HAP-1 (cell line): ENCODE measurements at places on chromosomes 1 and 21.

DNA sequence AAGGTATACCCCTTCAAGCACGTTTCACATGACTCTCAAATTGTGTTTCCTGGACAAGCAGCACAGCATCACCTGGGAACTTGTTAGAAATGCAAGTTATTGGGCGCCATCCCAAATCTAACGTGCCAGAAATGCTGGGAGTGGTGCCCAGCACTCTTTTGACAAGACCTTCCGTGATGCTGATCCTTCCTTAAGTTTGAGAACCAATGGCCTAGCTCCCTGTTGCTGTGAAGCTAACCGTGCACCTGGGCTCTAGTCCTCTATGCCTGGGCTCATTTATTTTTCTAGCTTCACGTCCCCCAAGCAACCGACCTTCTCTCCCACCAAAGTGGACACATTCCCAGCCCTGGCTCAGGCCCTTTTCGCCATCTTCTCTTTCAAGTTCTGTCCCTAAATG lies 4.3 kb downstream of the BEST4 start:
- no peak for DNase-seq

DNA sequence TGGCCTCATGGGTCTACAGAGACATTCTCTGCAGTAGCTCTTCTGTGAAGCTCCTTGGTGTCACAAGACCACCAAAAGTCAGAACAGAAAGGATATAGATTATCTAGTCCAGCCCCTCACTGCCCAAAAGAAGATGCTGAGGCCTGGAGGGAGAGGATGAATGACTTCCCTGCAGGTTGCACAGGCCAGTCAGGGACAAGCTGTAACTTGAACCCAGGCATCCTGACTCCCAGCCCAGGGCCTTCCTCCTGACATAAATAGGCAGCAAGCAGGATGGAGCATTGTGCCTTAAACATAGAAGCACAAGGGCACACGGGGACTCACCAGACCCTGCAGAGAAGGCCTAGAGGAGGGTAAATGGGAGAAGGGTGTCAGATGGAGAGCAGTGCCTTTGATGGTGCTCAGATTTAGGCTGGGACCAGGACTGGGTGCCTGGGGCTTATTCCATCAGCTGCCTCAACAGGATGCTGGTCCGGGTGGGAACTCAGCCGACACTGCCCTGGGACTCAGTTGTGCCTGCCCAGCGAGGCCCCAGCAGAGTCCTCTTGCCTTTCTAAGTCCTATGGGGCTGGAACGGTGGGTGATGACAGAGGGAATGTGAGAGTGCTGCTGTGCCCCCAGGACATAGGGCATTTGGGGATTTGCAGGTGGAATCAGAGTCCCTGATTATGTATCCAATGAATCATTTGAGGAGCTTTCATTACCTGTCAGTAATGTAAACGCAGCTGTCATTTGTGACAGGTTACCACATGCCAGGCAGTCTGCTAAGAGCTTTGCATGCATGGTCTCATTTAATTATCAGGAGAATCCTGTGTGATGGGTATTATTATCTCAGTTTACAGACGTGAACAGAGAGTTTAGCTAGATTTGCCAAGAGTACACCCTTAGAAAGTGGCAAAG lies 13.2 kb downstream of the S100A7A start:
- DNase-seq: no peak

DNA sequence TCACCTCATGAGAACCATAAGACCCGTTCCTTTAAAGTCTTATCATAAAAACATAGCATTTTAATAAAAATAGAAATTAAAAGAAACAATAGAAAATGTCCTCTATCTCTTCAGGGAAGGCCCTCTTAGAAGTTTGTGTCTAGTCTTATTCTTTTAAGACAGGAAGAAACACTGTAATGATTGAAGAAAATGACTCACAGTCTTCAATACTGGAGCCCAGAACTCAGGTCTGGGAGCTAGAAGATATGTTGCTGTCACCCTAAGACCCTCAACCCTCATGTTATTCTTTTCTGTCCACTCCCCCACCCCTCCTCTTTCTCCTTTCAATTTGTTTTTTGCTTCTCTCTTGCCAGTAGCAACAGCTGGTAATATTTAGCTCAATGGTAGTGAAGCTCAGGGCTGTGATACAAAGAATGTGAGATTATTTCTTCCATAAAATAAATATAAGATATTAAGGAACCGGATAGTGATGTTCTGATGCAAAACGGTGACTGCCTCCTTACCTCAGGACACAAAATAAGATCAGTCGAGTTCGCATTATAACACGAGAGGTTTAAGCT lies 12.0 kb downstream of the DUSP10 start:
- DNase-seq: no peak

GRCh38 chr1:85330214-85330631 lies 53.8 kb upstream of the BCL10 start:
- no peak for DNase-seq

DNA sequence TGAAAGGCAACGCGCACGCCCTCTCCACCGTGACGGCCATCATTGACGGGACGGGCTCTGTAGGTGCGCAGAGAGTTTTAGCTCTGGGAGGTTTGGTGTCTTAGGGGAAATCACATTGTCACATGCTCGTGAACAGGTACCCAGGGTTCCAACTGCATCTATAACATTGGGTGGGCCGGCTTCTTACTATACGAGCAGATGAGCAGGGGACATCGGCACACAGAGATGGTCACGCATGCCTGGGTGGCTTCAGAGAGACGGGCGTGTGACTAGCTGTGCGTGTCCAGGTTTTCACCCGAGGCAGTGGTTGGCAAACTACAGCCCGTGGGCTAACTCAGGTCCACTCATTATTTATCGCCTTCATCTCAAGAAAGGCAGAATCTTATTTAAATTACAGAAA lies 54.7 kb downstream of the SLC37A1 start:
- no peak for DNase-seq

- no peak for DNase-seq
These were observed 11.5 kb downstream of the SLC9A1 start for GRCh38 chr1:27143401-27143800.
